Psoas muscle (tissue), 8 donors: ENCODE measurements at places on chromosomes 5 and 9.

GRCh38 chr5:108818613-108819272, 71.0 kb downstream of the FER start:
- H3K4me3 ChIP-seq, result no peak overlapping the region
- H3K27ac ChIP-seq, result no peak overlapping the region
- no peak for DNase-seq
- H3K4me1 ChIP-seq, result peaks cover 8% of the 10 kb centered on the region

- H3K4me3 ChIP-seq, result no peak overlapping the region
- H3K4me1 ChIP-seq, result no peaks in the 10 kb centered on the region
- H3K36me3 ChIP-seq, result peaks cover 3% of the 10 kb centered on the region
- H3K27ac ChIP-seq, result no peak overlapping the region
Observed at GRCh38 chr5:126464016-126464415, 40.8 kb downstream of the GRAMD2B start.

GRCh38 chr9:83583151-83584014, 39.6 kb upstream of the IDNK start:
- peaks cover 5% of the 10 kb centered on the region for H3K36me3 ChIP-seq
- H3K27ac ChIP-seq, result no peak overlapping the region
- no peaks in the 10 kb centered on the region for H3K27me3 ChIP-seq
- H3K4me3 ChIP-seq, result no peak overlapping the region

DNA sequence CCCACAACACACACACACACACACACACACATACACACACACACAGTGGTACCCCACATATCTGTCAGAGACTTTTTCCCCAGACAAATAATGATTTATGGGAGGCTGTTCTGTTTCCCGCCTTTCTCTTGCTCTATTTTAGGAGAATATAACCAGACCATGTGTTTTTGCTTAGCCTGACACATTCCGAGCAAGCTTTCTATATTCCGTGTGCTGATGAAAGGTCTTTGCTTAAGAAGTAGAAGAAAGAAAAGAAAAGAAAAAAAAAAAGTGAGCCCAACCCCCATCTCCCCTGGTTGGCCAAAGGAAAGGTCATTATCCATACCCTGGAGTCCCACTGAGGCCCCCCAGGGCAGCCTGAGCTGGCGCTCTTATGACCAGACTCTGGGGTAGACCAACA, 338.6 kb downstream of the SLIT3 start:
- no peaks in the 10 kb centered on the region for H3K36me3 ChIP-seq
- no peaks in the 10 kb centered on the region for H3K4me1 ChIP-seq
- H3K4me3 ChIP-seq, result no peak overlapping the region

DNA sequence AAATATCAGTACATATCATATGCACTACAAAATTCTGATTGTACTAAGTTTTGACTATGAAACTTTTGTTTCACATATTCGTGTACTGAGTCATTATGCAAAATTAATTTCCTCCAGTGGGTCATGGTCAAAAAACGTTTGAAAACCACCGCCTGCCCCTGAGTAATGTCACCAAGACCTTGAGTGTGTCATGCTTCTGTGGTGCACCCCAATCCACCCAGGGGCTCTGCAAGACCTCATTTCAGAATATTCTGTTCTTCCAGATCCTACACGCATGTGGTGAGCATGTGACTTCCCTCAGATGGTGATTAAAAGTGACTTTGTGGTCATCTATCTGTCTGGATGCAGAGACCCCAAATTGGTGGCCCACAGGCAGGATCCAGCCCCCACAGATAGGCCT, 31.0 kb downstream of the ABLIM3 start:
- no peaks in the 10 kb centered on the region for H3K36me3 ChIP-seq
- H3K4me3 ChIP-seq, result no peak overlapping the region
- H3K4me1 ChIP-seq, result peaks cover 34% of the 10 kb centered on the region

DNA sequence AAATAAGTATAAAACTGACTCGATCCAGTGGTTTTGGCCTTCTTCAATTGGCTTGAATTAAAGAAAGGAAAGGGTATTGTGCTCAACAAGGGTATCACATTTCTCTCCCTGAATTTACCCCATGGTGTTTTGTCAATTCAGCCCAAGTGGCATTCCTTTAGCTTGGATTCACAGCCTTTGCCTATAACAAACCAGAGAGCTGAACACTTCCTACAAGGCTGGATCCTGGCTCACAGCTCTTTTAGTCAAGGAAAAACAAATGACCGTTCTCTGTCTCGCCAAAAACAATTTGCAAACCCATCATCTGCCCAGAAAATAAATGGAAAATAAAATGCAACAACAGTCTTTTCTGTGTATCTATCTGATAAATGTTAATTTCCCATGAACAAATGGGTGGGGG, 5.7 kb downstream of the ZNF366 start:
- peak overlapping the region; percentile 44 for H3K27ac ChIP-seq
- no peaks in the 10 kb centered on the region for H3K27me3 ChIP-seq
- no peak overlapping the region for H3K4me3 ChIP-seq

GRCh38 chr9:107430071-107430470, 59.5 kb downstream of the KLF4 start:
- H3K27ac ChIP-seq, result no peak overlapping the region
- peaks cover 1% of the 10 kb centered on the region for H3K4me1 ChIP-seq
- DNase-seq, result no peak
- H3K27me3 ChIP-seq, result no peaks in the 10 kb centered on the region
- no peaks in the 10 kb centered on the region for H3K36me3 ChIP-seq
- H3K4me3 ChIP-seq, result no peak overlapping the region

- no peaks in the 10 kb centered on the region for H3K27me3 ChIP-seq
- H3K4me3 ChIP-seq, result peak overlapping the region; percentile 97
- peak overlapping the region; percentile 98 for H3K27ac ChIP-seq
- no peaks in the 10 kb centered on the region for H3K36me3 ChIP-seq
- peaks cover 54% of the 10 kb centered on the region for H3K4me1 ChIP-seq
Observed at GRCh38 chr9:93132946-93133680, 938 bp downstream of the NINJ1 start.

DNA sequence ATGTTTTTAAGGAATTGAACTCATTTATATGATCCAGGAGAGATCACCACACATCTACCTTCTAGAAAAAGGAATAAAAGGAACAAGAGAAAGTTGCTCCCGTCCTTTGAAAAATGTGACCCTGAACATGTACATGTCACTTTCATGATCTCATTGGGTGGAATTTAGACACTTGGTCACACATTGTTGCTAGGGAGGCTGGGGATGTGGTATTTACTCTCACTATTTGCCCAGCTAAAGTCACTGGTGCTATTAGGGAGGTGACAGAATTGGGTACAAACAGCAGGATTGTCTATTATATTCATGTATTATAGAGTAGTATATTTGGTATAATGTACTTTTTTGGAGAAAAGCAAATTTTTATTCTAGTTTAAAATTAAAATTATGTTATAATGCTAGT, 2.1 kb upstream of the CDH10 start:
- H3K4me3 ChIP-seq, result no peak overlapping the region
- DNase-seq, result no peak
- H3K27me3 ChIP-seq, result no peaks in the 10 kb centered on the region
- no peak overlapping the region for H3K27ac ChIP-seq
- no peaks in the 10 kb centered on the region for H3K4me1 ChIP-seq

GRCh38 chr5:73596705-73597328, 29.2 kb upstream of the ARHGEF28 start:
- no peak for DNase-seq
- H3K4me1 ChIP-seq, result no peaks in the 10 kb centered on the region
- H3K27ac ChIP-seq, result no peak overlapping the region
- no peak overlapping the region for H3K4me3 ChIP-seq

- H3K4me1 ChIP-seq, result no peaks in the 10 kb centered on the region
- no peak overlapping the region for H3K27ac ChIP-seq
- no peak for DNase-seq
- H3K27me3 ChIP-seq, result no peaks in the 10 kb centered on the region
Observed at GRCh38 chr5:80623999-80624398, 30.5 kb upstream of the MSH3 start.

DNA sequence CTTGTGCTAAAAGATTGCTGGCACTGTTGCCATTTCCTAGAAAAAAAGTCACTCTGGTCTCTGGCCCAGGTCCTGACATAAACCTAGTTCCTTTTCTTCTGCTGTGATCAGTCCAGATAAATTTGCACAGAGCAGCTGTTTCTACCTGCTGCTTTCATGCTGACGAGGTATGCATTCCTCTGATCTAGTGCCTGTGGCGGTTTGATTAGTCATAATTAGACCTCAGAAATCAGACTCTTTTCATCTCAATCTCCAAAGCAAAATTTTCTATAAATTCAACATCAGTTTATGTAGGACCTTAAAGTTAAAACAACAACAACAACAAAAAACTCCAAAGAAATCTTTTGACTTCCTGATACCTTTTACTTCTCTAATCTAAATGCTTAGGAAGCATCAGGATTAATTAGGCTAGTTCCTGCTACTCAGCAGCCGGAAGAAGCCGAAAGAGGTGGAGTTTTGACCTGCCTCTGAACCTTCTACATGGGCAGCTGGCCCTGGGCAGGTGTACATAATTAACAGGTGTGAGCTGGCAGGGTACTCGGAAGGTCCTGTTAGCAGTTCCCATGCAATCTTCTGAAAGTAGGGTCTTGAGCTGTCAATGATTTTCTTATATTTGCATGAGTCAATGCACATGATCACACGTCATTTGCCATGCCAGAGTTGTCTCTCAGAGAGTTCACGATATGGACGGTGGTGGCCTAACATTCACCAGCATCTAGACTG, 83.3 kb upstream of the CCDC112 start:
- peaks cover 45% of the 10 kb centered on the region for H3K4me1 ChIP-seq
- DNase-seq, result no peak
- H3K27me3 ChIP-seq, result no peaks in the 10 kb centered on the region
- H3K36me3 ChIP-seq, result no peaks in the 10 kb centered on the region
- H3K4me3 ChIP-seq, result no peak overlapping the region

DNA sequence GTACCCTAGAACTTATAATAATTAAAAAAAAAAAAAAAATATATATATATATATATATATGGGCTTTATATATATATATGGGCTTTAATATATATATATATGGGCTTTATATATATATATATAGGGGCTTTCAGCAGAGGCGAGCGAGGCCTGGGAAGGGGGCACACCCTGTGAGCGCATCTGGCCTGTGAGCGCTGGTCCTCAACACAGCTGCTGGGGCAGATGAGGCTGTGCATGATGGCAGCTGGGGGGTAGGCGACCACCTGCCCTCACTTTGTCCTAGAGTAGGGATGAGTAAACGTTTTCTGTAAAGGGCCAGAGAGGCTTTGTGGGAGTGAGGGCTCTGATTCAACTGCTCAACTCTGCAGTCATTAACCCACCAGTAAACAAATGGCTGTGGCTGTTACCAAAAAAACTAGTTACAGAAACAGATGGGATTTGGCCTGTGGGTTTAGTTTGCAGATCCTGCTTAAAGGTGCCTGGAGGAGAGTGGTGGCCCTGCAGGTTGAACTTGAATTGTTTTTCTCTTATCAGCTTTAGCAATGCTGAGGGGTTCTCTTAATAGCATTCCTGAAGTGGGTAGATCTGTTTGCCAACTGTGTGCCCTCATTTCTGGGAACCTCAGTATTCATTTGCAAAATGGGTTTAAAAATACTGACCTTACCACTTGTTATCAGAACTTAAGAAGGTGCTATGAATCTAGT, 88.1 kb upstream of the EPB41L4B start:
- no peak for DNase-seq
- H3K4me3 ChIP-seq, result no peak overlapping the region
- no peaks in the 10 kb centered on the region for H3K27me3 ChIP-seq
- H3K4me1 ChIP-seq, result peaks cover 16% of the 10 kb centered on the region
- no peaks in the 10 kb centered on the region for H3K36me3 ChIP-seq

DNA sequence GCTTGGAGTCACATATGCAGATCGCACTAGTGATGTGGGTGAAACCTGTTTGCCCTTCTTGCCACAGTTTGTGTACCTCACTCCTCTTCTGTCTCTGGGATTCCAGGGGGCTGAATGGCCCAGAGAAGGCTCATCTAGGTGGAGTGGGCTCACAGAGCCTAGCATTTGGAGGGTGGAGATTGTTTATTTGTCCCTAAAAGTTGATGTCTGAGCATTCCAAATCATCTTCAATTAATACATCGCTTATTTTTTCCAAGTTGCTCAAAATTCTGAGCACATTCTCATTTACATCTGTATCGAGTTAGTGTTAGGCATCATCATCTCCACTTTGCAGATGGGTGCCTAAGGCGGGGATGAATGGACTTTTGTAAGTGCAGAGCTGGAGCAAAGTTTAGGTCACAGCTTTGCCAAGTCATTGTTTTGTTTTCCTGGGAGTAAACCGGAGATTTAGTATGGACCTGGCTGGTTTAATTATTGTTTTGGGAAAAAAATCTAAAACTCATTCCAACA, 2.0 kb downstream of the ABL1 start:
- H3K27me3 ChIP-seq, result no peaks in the 10 kb centered on the region
- peak overlapping the region; percentile 83 for H3K4me3 ChIP-seq
- H3K27ac ChIP-seq, result peak overlapping the region; percentile 53
- H3K4me1 ChIP-seq, result peaks cover 65% of the 10 kb centered on the region
- H3K36me3 ChIP-seq, result no peaks in the 10 kb centered on the region

- no peaks in the 10 kb centered on the region for H3K4me1 ChIP-seq
- H3K27ac ChIP-seq, result no peak overlapping the region
- no peaks in the 10 kb centered on the region for H3K27me3 ChIP-seq
- no peak overlapping the region for H3K4me3 ChIP-seq
- no peak for DNase-seq
Observed at GRCh38 chr5:96997265-96997859, 61.5 kb downstream of the LNPEP start.

- H3K4me3 ChIP-seq, result no peak overlapping the region
- peaks cover 3% of the 10 kb centered on the region for H3K4me1 ChIP-seq
- H3K27ac ChIP-seq, result no peak overlapping the region
- no peaks in the 10 kb centered on the region for H3K36me3 ChIP-seq
Observed at GRCh38 chr9:69549310-69550202, 122.6 kb downstream of the APBA1 start.

- no peaks in the 10 kb centered on the region for H3K4me1 ChIP-seq
- no peaks in the 10 kb centered on the region for H3K36me3 ChIP-seq
- no peak overlapping the region for H3K4me3 ChIP-seq
- DNase-seq, result no peak
- no peaks in the 10 kb centered on the region for H3K27me3 ChIP-seq
Observed at GRCh38 chr5:128844354-128844923, 120.8 kb upstream of the SLC27A6 start.

- peak overlapping the region; percentile 60 for H3K27ac ChIP-seq
- H3K27me3 ChIP-seq, result no peaks in the 10 kb centered on the region
- H3K4me3 ChIP-seq, result peak overlapping the region; percentile 75
- H3K4me1 ChIP-seq, result peaks cover 6% of the 10 kb centered on the region
- peaks cover 15% of the 10 kb centered on the region for H3K36me3 ChIP-seq
Observed at GRCh38 chr9:133477992-133478850, 678 bp downstream of the SLC2A6 start.

GRCh38 chr9:70502690-70503089, 88.2 kb upstream of the KLF9 start:
- no peaks in the 10 kb centered on the region for H3K27me3 ChIP-seq
- no peaks in the 10 kb centered on the region for H3K36me3 ChIP-seq
- peaks cover 15% of the 10 kb centered on the region for H3K4me1 ChIP-seq
- no peak for DNase-seq
- no peak overlapping the region for H3K27ac ChIP-seq
- H3K4me3 ChIP-seq, result no peak overlapping the region

DNA sequence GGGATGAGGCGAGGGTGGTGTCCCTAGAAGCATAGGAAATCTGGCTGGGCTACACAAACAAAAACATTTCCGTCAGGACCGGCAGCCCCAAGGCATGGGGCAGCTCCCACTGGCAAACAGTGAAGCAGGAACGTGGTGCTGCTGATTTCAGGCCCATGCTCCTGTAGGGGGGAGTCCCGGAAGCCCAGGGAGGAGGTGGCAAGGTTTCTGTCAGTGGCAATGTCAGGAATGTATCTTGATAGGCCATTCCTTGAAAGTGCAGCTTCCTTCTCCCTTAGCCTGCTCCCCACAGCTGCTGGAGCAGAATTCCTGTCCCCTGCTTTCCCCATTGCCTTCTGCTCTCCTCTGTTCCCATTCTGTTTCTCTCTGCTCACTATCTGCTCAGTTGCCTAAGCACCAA, 42.4 kb downstream of the MRRF start:
- no peaks in the 10 kb centered on the region for H3K36me3 ChIP-seq
- no peak for DNase-seq
- H3K27ac ChIP-seq, result no peak overlapping the region
